ENCODE measurements at places on chromosomes 6 and 20.

- DNase-seq = peak; percentile 11
Observed at GRCh38 chr6:162736961-162737360, 9.2 kb downstream of the PACRG start.

- peak; percentile 46 for DNase-seq
Observed at GRCh38 chr20:4812641-4813075, 90.9 kb downstream of the PRND start.

DNA sequence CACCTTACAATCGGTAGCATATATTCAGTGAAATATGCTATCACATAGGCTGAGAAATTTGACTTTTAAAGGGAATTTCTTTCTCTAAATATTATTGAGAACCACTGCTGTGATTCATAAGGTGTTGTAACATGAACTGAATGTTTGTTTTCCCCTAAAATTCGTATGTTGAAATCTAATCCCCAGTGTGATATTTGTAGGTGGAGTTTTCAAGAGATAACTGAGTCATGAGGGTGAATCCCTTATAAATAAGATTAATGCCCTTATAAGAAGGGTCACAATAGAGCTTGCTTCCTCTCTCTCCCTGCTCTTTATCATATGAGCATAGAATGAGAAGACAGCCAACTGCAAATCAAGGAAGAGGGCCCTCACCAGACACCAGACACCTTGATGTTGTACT is 64.8 kb downstream of the LMBRD1 start:
- no peak for DNase-seq

GRCh38 chr6:105272786-105273185 is 93.0 kb upstream of the POPDC3 start:
- DNase-seq = no peak

Measured in natural killer cell (primary cell).